LNCaP clone FGC (cell line): ENCODE measurements at places on chromosomes 4 and X.

GRCh38 chr4:84907145-84907544 is 59.3 kb downstream of the WDFY3 start:
- DNase-seq = no peak

GRCh38 chr4:114364857-114365256 is 233.8 kb upstream of the UGT8 start:
- no peak for DNase-seq

- DNase-seq = no peak
These were observed 99.8 kb downstream of the TSPAN5 start for GRCh38 chr4:98558471-98559169.

GRCh38 chr4:125837493-125838201 is 522.9 kb downstream of the FAT4 start:
- no peak for DNase-seq
